ENCODE measurements at places on chromosomes 7 and 10.
A peak's percentile ranks its signal among the peaks of the same experiment; 100 is the strongest.

DNA sequence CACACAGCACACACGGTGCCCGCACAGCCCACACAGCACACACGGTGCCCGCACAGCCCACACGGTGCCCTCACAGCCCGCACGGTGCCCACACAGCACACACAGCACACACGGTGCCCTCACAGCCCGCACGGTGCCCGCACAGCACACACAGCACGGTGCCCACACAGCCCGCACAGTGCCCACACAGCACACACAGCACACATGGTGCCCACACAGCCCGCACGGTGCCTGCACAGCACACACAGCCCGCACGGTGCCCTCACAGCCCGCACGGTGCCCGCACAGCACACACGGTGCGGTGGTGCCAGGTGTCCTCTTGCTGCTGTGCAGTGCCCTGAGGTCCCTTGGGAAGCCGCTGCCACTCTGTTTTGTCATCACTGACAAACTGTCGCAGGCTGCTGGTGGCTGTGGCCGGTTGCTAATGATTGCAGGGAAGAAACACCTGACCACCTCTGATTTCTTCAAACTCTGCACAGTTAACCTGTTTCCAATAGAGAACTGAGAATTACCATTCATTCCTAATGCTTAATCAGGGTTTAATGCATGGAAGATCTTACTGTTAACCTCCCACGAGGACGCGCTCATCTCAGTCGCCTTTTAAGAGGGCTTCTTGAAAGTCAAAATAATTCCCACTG lies 66.9 kb downstream of the GLRX3 start:
- DNase-seq = no peak

DNA sequence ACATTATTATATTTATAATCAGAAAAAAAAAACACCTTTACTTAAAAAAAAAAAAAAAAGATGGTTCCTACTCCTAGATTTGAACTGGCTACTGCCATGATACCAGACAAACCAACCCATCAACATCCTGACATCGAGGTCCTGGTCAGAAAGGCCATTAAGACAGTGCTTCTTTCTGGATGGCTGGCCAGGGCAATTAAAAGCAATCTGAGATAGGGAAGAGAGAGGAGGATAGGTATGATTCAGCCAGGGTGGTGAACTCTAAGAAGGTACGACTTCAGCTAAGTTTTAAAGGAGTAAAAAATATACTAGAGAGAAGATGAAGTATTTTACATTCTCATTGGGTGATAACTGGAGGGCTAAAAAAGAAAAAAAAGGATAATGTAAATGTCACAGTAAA lies 139.0 kb downstream of the DOCK4 start:
- DNase-seq = no peak

GRCh38 chr7:142498364-142498763 lies 240.5 kb upstream of the PRSS58 start:
- DNase-seq = no peak

DNA sequence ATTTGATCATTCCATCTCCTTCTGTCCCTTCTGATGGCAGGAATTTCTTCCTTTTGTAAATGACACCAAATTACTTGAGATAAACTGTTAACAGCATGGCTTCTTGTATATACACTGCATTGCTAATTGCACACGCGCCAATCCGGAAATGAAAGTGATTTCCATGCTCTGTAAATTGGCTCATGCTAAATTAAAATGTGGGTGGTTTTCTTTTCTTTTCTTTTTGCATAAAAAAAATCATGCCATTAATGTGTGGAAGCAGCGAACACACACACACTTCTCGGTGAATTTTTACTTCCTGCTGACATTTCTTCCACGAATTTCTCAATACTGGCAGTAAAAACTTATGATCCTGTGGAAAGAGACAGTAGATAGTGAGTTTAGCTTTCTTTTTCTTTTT lies 123.1 kb upstream of the CCDC6 start:
- no peak for DNase-seq

- DNase-seq = no peak
Measured at GRCh38 chr7:86629-87028, 105.7 kb upstream of the FAM20C start.

DNA sequence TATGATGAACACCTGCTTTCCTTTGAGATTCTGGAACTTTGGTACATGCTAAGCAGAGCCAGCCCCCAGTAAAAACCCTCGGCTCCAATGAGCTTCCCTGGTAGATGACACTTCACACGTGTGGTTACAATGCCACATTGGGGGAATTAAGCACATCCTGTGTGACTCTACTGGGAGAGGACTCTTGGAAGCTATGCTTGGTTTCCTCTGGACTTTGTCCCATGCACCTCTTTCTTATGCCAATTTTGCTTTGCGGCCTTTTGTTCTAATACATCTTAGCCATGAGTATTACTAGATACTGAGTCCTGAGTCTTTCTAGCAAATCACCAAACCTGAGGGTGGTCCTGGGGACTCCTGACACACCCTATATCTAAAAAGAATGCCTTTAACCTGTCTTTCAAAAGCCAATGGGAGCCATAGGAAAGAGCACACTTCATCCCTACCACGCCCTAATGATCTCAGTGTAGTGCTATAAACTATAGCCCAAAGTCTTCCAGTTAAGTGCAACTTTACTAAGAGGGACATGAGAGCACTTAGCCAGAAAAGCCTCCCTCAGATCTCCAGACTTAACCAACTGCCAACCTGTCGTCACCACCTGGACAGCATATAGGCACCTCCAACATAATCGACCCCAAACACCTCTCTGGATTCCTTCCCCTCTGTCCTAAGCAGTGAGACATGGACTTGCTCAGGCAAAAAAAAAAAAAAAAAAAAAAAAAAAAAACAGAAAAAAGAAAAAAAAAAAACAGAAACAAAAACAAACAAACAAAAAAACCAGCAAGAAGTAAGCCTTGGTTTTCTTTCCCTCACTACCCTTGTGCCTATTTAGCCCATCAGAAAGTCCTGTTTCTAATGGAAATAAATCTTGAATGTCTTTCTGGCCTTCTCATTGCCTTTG lies 37.4 kb downstream of the CCDC6 start:
- DNase-seq = no peak

DNA sequence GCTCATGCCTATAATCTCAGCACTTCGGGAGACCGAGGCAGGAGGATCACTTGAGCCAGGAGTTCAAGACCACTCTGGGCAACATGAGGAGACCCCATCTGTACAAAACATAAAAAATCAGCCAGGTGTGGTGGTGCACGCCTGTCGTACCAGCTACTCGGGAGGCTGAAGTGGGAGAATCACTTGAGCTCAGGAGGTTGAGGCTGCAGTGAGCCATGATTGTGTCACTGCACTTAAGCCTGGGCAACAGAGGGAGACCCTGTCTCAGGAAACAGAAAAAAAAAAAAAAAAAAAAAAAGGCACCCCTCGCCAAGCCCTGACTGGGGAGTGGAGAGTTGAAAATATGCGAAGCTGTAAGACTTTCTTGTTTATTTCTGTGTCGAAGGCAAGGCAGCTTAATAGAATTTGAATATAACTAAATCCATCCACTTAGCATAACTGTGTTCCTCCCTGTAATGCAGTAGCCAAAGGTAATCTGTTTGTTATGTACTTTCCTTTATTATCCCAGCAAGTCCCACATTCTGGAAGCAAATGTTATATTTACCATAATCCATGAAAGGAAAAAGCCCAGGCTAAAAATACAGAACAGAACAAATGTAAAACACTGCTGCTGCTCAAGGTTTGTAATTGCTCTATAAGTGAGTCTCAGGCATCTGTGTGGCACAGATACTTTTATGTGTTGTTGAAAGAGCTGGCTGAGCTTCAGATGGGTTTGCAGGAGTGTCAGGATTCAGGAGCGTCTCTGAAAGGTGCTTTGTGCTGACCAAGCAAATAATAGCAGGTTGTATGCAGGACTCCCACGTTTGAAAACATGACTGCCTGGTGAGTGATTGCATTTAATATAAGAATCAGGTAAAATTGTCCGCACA lies 127.2 kb downstream of the CELF2 start:
- DNase-seq = no peak

DNA sequence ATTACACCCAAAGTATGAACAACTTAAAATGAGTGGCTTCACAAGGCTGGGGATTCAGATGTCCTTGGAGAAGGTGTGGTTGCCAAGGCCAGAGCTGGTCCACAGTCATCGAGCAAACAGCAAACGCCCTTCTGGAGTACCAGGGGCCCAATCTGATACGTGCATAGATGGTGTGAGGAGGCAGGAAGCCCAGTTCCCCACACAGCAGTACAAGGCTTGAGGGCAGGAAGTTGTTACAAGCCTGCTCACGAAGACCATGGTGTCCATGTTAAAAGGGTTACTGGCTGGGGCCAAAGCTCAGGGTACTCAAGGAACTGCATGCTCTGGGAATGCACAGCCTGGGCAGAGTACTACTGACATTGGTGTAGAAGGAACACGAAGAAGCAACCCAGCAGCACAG lies 4.6 kb upstream of the ANKRD26 start:
- no peak for DNase-seq

DNA sequence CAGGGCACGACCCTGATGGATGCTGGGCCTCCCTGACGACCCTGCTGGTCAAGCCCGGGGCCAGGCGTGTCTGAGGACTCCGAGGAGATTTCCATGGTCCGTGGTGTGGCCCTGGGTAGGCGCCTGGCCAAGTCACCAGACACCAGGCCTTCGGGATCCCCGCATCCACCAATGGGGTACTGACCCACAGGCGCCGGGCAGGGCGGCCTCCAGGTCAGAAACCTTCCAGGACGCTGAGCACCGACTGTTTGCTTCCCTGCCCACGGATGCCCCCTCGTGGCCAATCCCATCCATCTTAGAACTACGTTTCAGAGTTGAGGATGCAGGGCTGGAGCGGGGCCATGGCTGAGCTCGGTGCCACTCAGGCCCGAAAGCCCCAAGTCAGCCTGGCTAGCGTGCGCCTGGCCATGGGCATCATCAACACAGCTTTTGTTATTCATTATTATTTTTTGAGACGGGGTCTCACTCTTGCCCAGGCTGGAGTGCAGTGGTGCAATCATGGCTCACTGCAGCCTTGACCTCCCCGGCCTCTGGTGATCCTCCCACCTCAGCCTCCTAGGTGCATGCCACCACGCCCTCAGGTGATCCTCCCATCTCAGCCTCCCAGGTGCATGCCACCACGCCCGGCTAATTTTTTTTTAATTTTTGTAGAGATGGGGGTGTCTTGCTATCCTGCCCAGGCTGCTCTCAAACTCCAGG lies 7.1 kb upstream of the AMZ1 start:
- peak; percentile 88 for DNase-seq

- DNase-seq = no peak
Measured at GRCh38 chr10:31875608-31876007, 53.0 kb downstream of the ARHGAP12 start.

DNA sequence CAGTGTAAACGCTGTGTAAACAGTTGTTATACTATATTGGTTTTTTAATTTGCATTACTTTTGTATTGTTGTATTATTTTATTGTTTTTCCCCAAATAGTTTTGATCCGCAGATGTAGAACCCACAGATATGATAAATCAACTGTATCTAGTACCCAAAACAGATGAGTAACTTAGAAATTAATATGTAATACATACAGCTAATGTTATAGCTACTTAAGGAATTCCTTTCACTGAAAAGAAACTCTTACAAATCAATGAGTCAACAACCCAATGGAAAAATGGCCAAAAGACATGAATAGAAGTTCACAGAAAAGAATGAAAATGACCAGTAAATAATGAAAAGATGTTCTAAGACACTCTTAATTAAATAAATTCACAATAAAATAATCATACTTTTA lies 32.3 kb upstream of the ARL4A start:
- DNase-seq = no peak

GRCh38 chr10:31133251-31133791 lies 101.7 kb upstream of the ZNF438 start:
- DNase-seq = no peak

GRCh38 chr7:155809332-155809946 lies 2.8 kb downstream of the SHH start:
- DNase-seq = no peak

GRCh38 chr7:2142386-2142785 lies 90.4 kb downstream of the MAD1L1 start:
- no peak for DNase-seq

GRCh38 chr10:90138844-90139243 lies 437.5 kb downstream of the KIF20B start:
- DNase-seq = peak; percentile 2

DNA sequence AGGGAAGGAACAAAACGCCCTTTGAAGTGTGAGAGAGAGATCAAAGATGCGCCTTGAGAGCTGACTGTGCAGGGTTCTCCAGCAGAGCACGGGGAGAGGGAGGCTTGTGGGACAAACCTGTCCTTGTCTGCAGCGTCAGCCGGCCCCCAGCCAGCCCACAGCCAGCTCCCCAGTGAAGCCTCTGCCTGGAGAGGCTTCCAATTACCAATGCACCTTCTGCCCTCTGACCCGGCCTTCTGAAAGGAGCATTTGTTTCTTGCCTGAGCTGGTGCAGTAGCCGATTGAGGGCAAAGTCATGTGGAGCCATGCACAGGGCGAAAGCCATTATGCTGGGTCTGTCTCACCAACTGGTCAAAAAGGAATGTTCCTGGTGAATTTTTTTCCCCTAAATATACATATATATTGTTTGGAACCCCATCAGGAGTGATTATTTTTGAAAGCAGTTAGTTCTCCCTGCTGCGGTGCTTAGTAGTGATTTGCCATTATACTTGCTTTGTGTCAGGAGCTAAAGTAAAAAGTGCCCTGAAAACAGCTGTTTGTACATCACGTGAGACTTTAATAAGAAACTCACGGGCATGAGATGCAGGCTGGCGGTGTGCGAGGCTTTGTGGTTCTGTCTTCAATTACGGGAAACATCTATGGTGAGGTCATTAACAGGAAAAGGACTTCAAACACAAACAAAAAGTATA lies 268.6 kb downstream of the KLF6 start:
- peak; percentile 78 for DNase-seq

DNA sequence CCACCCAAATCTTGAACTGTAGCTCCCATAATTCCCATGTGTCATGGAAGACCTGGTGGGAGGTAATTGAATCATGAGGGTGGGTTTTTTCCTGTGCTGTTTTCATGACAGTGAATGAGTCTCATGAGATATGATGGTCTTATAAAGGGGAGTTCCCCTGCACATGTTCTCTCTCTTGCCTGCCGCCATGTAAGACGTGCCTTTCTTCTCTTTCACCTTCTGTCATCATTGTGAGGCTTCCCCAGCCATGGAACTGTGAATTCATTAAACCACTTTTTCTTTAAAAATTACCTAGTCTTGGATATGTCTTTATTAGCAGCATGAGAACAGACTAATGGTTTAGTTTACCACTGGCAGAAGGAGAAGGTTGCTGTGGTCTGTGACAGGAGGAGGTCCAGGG lies 111.5 kb upstream of the RAB18 start:
- no peak for DNase-seq

- DNase-seq = no peak
Measured at GRCh38 chr10:35270100-35270499, 66.2 kb upstream of the CCNY start.

DNA sequence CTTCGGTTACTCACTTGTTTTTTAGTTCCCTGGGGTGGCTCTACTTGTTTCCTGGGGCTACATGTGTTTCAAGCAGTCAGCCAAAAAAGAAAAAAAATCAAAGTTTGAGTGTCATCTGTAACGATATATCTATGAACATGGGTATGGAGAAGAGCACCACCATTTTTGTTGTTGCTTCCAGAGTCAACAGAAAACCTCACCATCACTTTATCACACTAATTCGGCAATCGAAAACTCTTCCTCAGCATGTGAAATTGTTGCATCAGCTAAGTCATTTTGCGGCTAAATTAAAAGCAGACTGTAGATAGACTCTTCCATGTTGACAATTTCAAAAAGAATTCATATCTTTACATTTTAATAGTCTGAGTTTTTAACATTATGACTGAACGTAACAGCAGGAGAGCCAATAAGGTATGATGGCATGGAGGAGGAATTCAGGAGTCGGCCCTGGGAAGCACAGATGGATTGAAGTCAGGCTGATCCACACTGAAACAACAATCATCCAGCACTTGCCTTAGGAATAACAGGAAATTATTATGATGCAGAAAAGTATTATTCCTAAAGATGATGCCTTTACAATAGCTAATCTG lies 455.7 kb upstream of the KLF6 start:
- peak; percentile 36 for DNase-seq

GRCh38 chr7:158549616-158550393 lies 37.8 kb downstream of the PTPRN2 start:
- peak; percentile 19 for DNase-seq
